Stimulated activated CD8-positive, alpha-beta memory T cell treated with anti-CD3 and anti-CD28 coated beads, Interleukin-4, amount 100 ng/mL, for 1 hour (primary cell): ENCODE measurements at places on chromosomes 4 and X.

DNA sequence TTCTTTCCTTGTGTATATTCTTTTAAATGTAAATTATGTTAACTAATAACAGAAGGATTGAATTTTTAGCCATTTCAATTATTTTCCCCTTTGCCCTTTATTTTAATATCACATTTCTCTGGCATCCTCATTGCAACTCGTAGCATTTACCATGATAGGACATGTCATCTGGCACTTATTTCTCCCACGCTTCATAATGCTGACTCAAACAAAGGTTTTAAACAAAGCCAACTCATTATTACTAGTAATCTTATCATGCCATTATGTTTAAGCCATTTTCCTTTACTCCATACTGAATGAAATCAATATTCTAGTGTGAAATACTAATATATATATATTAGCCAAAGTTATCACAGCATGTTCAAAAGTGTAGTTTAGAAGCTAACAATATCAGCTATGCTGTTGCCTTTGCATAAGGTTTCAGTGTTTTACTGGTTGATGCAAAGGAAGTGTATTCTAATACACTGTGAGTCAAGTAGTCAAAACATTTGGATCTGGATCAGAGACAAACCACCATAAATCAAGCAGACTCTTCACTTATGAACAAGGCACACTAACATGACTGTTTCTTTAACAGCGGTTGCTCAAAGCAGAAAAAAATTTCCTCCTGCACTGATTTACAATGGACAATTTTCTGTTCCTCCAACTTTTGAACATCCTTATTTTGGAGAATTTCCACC lies 281.6 kb downstream of the SLC7A11 start:
- no peak for DNase-seq

DNA sequence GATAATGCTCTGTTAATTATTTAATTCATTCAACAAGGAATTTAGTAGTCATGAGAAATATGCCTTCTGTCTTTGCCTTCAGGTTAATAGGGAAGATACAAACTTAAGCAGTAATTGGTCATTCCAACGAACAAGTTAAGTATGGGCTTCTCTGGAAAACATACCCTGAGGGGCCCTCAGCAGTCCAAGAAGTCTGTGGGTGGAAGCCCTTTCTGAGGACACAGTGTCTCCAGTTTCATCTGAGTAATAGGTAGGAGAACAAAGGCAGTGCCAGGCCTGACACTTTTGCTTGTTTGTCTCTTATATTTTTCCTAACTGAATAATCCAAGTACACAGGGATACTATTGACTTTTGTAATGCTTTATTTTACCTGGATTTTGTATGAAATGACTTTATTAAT lies 262.5 kb downstream of the FBXW7 start:
- no peak for DNase-seq

- no peak for DNase-seq
Observed at GRCh38 chr4:182878633-182879495, 38.3 kb downstream of the DCTD start.

DNA sequence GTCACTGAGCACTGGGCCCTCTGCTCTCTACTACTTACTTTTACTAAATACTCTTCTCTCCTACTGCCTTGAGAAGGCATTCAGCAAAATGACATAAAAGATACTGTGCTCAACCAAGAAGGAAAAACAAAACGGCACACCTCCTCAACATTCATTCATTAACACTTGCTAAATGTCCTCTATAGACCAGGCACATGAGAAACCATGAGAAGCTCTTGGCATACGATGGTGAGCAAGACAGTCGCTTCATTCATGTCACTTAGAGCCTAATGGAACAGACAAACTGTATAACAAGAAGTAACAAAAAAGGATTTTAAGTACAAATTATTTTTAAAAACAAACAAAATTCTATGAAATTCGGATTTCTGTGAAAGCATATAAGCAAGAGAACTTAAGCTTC lies 38.7 kb downstream of the COL25A1 start:
- no peak for DNase-seq

DNA sequence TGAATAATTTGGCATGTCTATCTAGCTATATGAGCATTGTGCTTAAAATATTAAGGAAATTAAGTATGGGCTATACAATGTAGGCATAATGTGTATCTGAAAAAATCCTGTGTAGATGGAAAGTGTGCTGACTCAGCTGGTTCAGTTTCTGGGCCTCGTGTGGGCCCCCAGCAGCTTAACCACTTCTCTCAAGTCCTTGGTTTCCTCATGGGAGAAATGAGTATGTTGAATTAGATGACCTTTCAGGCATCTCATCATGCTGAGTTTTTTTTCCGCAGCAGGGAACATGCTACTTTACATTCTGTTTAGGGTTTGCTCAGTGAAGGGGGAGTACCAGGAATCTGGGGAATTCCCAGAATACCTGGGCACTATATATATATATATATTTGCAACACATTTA lies 30.5 kb downstream of the RHOH start:
- DNase-seq, result no peak

DNA sequence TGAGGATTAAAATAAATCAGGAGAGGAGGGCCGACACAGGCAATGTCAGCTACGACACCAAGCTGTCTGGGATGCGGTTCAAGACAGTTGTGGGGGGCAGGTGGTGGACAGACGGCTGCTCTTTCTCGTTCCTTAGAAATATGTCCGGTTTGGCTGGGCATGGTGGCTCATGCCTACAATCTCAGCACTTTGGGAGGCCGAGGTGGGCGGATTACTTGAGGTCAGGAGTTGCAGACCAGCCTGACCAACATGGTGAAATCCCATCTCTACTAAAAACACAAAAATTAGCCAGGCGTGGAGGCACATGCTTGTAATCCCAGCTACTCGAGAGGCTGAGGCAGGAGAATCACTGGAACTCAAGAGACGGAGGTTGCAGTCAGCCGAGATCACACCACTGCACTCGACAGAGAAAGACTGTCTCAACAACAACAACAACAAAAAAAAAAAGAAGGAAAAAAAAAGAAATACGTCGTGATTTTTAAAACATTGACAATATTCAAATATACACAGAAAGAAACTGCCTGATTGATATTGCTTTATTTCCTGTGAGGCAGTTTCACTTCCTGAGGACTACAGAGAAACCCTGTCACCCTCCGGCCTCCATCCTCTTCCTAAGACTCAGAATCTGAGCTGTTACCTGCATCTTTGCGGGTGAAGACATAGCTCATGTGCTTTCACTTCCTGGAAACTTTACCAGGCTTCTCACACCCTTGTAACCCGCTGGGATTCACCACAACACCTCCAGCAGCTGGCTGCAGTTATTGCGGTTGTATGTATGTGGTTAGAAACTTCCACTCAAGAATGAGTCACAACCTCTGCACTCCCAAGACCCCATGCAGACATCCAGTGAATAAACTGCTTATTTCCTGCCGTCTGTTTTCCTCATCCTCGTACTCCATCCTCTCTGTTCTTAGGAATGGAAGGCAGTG lies 63.8 kb upstream of the STS start:
- peak; percentile 28 for DNase-seq
